Activated naive CD4-positive, alpha-beta T cell treated with Interleukin-2 at 50 U/mL for 16 hours (primary cell): ENCODE measurements at places on chromosomes 2 and 18.
A peak's percentile ranks its signal among the peaks of the same experiment; 100 is the strongest.

DNA sequence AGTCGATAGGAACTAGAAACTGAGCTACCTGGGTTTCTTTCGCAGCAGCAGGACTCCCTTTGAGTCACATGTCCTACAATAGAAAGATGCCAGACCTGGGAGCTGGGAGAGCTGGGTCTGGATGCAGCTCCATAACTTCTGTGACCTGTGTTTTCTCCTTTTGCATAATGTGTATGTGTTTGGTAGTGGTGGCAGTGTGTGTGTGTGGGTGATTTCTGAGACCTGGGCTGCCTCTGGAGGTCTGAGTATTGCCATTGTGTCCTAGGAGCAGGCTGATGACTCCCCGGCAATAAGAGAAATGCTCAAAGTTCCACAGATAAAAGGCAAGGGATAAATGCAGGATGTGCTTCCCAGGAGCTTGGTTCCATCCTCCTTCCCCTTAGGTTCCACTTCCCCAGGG lies 6.4 kb downstream of the WNT10A start:
- no peak for DNase-seq

- no peak for DNase-seq
Measured at GRCh38 chr2:61295981-61296380, 134.0 kb downstream of the C2orf74 start.

DNA sequence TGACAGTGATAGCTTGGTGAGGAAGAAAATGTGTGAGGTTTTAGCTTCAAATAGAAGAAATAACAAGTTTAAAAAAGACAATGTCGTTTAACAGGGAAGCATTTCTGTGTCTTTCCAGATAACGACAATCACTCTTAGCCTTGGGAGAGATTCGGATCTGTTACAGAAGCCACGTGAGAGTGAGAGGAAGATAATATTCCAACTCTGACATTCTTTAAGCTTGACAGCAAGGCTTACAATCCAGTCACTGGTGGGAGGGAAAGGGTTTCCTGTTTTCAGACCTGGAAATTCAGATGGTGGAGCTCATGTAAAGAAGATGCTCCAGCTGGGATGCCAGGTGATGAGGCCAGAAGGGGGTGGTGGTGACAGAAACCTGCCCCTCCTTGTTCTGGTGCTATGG lies 30.8 kb downstream of the FBXO48 start:
- no peak for DNase-seq

GRCh38 chr2:136439064-136439676 lies 321.2 kb upstream of the CXCR4 start:
- DNase-seq: no peak

DNA sequence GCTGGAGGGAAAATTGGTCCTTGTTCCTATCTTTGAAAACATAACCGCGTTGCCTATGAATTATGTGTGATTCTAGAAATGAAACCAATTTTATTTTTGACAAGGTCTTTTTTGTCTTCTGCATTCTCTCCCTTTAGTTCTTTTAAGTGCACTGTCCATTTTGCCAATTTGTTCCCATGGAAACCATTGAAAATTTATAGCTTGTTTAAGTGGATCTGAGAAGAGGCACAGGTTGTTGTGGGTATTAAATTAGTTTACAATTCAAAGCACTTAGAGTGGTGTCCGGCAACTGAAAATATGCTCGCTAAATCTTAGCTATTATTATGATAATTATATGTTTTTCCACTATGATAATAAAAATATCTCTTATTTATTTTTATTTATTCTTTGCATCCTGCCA lies 107.5 kb upstream of the FSHR start:
- DNase-seq: no peak

- no peak for DNase-seq
Measured at GRCh38 chr2:118865106-118865505, 17.7 kb upstream of the EN1 start.

DNA sequence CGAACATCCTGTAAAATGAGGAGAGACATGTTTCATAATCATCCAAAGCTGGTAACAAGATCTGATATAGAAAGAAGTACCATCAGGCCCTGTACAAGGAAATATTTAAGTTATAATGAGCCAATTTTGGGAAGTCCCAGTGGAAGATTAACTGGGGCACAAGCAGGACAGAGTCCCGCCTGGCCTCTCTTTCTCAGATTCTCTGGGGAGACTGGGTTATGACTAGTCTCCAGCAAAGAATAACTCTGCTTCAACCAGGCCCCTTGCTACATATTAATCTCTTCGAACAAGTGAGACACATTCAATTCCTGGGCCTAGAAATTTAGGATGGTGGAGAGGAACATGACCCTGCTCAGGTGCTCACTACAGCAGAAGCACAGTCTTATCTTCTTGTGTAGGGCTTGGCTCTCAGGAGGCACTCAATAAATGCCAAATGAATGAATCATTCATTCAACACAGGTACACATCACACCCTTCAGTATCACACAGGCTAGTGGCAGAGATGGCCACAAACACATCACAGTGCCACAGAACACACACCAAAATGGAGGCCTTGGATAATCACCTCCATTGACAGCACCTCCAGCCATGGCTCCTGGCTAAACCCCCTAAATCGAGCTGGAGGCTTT lies 46.4 kb upstream of the RNF152 start:
- no peak for DNase-seq

DNA sequence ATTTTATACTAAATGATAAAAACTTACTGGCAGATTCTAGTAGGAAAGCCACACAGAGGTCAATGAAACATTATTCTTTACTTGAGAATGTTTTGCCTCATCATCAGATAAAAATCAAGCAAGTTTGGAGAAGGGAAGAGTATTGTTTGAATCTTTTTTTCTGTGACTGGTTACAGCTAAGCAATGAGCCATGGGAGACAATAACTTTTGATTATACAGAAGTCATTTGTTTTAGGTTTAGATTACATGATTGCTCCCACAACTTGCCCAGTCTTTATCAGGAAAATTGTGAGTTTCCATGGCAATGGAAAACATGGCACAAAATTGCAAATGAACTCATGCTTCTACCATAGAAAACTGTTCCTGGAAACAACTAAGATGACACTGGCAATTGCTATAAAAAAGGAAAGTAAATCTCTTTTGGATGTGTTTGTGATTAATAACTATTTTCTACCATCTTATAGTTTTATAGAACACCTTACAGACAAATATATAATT lies 476.8 kb downstream of the MBD2 start:
- DNase-seq: no peak

DNA sequence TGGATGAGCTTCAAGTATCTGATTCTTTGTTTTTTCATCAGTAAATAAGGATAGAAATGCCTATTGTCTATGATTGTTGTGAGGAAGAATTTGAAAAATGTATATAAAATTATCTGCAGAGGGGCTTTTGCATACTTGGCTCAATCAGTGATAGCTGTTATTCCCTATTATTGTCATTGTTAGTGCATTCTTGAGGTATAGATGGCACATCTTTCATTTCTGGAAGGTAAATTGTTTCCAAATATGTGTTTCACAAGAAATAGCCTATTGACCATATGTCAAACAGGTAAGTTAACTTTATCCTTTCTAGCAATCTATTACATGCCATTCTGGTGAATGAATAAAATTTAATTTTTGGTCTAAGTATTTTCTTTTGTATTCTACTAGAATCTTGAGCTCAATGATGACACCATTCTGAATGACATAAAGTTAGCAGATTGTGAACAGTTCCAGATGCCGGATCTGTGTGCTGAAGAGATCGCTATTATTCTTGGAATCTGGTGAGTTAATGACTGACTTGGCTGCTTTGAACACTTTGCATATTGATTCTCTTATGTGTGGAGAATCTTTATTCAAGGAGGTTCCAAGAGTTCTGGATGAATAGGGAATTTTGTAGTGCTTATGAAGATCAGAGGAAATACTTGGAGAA lies 44.2 kb downstream of the TTC27 start:
- DNase-seq: no peak

GRCh38 chr2:166088634-166089033 lies 39.2 kb downstream of the SCN1A start:
- no peak for DNase-seq

DNA sequence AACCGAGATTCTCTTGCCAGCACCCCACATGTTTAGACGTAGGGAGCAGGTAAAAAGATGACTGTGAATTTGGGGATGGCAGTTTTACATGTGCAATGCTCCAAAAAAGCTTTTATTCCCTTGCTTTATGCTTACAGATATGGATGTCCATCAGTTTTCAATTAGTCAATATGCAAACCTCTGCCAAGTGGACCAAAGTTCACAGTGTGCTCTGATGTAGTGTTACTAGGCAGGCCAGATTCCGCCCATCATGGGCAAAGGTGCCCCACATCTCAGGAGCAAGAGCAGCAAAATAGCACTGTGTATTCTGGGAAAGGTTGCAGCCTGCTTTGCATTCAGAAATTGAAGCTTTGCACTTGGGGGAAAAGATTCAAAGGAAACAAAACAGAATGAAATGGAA lies 329.7 kb upstream of the ZEB2 start:
- DNase-seq: no peak

DNA sequence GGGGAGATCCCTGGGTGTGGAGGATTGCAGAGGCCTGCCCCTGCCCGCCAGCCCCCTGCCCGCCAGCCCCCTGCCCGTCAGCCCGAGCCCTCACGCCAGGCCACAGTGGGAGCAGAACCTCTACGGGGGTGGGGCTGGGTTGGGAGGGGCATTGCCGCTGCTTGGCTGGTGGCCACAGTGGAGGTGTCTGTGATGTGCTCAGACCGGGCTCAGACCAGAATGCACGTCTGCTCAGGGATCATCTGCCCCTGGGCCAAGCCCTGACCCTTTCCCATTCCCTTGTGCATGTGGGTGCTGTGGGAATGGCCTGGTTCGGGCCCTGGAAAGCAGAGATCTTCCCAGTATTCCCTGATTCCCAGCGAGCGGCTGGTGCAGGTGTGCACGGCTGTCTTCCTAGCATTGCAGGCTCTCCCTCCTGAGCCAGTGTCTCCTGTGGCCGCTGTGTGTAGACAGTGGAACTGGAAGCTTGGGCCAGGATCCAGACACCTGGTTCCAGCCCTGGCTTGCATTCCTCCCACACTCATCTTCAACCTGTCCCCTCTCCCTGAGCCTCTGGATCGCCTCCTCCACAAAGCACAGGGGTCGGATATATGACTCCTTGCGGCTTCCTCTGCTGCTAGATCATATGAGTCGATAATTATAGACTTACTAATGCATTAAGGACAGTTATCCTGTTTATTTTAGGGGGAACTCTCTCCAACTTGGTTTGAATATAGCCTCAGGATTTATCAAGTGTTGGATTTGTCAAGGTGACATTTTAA lies 161.6 kb downstream of the LDLRAD4 start:
- no peak for DNase-seq

- DNase-seq: no peak
Measured at GRCh38 chr2:166375736-166376487, at the start of gene SCN9A. Gene SCN9A, minus strand, starts transcription at chr2:166375944. Its CDS starts 64,188 bp downstream, at chr2:166311756.

DNA sequence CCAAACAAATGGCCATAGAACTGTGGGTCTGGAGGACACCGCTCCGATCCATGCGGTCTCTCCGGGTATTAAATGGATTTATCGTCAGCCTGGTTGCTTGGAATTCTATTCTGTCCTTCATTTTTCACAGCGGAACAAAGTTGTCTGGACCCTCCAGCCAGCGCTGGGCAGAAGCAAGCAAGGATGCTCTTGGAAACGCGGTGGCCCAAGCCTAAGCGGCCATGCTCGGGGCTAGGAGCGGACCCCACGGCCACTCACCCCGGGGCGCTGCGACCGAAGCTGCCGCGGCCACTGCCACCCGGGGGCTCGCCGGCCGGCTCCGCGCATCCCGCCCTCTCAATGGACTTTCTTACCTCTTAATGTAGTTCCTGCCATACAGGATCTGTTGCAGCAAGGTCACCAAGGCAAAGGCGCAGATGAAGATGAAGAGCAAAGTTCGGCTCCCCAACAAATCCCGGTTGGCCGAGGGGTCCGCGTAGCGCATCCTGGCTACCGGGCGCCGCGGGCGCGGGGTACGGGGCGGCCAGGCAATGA lies 761 bp downstream of the ST8SIA5 start:
- no peak for DNase-seq

GRCh38 chr2:167181134-167181533 lies 292.9 kb downstream of the XIRP2 start:
- no peak for DNase-seq

GRCh38 chr2:170950221-170950761 lies 21.2 kb downstream of the GORASP2 start:
- no peak for DNase-seq

- DNase-seq: peak; percentile 91
Measured at GRCh38 chr2:11583840-11584524, 50.1 kb downstream of the GREB1 start.

DNA sequence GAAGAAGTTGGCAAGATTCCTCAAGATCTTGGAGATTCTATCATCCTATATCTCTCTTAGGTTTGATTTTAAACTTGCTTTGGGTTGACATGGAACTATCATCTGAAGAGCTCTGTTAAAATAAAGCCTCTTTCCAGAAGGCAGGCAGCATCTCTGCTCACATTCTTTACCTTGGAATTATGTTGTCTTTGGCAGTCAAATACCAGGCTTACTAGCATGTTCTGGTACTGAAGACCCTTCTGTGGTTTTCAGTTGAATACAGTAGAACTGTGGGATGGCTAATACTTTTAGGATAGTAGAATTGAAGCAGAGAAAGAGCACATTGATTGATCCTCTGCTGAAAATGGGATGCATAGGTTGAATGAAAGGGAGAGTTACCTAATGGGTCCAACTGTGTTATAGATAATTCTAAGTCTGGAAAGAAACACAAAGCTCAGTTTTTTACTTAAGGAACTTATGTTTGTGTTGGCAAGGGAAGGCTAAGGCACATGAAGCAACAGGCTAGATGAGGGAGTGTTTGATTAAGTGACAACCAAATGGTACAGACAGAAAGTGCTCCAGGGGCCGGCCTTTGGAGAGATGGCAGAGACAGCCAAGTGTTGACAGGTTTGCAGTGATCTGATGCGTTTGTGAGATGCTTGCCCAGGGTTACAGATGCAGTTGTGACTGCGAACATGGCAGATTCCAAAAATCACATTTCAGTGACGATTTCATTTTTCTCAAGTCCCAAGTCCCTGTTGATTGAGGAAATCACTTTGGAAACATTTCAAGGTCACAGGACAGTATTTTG lies 397.9 kb downstream of the MEIS1 start:
- DNase-seq: no peak

DNA sequence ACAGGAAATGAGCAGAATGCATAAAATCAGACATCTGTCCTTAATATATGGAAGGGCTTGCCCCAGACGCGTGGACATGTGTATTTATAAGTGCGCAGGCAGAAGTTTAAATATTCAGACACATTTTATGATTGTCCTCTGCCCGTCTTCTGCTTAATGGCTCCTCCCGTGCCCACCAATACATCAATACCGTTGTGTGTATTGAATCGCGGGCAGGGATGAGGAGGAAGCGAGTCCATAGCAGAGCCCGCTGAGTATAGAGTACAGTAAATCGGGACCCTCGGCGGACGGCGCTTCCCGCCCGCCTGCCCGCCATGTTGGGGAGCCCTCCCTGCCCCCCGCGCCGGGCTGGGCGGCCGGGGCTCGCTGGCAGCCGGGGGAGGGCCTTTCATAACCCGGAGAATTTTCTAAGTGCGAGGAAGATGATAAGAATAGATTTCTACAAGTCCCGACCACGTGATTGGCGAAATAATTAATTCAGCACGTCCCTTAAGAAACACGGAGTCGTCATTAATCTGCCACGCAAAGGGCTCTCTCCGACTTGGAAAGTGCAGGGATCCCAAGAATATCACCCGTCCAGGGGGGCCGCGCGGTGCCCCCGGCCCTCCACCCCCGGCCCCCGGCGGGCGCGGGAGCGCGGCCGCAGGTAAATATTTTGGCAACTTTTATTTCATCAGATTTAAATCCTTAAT lies at the start of gene HOXD3:
TSS of gene HOXD3 (plus strand) at position 501 of the 692 bp plus-strand sequence. CDS start 11,808 bp downstream, outside the sequence.
- DNase-seq: no peak
